SHP77 treated with DMSO at 0.1 percent for 48 hours (cell line): ENCODE measurements at places on chromosomes 16 and 17.

DNA sequence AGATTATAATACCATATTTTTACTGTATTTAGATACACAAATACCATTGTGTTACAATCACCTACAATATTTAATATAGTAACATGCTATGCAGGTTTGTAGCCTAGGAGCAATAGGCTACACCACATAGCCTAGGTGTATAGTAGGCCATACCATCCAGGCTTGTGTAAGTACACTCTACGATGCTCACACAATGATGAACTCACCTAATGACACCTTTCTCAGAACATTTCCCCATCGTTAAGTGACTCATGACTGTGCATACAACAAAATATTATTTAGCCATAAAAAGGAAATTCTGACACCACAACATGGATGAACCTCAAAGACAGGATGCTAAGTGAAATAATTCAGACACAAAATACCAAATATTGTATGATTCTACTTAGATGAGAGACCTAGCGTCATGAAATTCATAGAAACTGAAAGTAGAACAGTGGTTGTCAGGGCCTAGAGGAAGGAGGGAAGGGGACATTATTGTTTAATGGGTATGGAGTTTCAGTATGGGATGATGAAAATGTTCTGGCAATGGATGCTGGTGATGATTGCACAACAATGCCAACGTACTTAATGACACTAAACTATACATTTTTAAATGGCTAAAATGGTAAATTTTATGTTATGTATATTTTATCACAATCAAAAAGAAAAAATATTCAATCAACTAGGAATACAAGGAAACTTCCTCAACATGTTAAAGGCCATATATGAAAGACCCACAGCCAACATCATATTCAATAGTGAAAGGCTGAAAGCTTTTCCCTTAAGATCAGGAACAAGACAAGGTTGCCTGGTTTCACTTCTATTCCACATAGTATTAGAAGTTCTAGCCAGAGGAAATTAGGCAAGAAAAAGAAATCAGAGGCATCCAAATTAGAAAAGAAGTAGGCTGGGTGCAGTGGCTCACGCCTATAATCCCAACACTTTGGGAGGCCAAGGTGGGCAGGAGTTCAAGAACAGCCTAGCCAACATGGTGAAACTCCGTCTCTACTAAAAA lies 5.9 kb upstream of the C16orf87 start:
- no peak for DNase-seq

DNA sequence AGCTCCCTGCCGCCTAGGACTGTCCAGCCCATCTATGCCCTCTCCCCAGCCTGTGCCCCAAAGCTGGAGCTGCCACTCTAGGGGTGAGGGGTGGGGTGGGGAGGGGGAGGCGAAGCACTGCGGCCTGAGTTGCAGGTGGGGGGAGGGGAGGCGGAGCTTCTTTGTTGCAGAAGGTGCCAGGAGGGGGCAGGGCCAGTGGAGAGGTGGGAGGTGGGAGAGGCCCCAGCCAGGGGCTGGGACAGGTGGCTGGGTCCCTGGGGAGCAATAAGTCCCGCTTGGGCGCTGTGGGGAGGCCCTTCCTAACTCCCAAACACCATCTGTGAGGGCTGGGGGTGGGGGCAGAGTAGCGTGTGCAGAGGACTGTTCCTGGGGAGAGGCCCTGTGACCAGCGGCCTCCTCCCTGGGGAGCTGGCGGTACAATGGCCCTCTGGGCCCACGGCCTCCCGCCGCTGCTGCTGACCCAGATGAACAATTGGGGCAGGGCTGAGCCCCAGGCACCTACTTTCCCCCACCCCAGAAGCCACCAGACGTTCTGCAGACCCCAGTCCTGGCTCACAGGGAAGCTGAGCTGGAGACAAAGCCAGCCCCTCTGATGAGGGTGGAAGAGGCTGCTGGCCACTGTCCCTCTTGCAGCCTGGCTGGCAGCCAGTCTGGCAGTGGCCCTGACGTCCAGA lies 2.2 kb upstream of the NTN3 start:
- no peak for DNase-seq

GRCh38 chr16:11250091-11250785 lies 5.8 kb downstream of the SOCS1 start:
- DNase-seq, result no peak

DNA sequence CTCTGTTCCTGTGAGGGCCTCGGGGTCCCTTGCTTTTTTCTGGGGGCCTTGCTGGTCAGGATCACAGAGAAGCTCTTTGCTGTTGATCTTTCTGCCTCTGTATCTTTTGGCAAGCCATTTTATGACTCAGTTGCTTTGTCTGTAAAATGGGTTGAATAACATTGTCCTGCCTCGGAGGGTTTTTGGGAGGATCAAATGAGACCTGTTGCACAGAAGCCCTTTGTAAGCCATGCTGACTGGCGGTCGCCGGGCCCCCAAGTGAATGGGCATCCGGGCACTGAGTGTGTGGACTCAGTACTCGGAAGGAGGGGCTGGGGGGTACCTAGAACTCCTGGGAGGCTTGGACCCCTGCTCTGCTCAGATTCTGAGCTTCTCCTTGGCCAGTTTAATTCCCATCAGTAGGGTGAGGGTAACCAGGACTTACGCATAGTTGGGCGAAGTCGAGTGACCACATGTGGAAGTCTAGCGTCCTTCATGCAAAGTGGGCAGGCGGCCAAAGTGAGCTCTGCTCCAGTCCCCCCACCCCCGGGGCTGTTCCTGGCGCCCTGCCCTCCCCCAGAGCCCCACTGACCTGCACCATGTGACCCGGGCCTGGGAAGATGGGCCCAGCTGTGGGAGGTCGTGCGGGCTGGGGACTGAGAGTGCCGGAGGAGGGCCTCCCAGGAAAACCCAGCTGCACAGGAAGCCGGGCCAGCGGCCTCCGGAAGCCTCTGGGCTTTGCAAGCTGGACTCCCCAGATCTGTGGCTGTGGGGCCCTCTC lies 284.0 kb downstream of the SEC14L1 start:
- DNase-seq, result no peak

GRCh38 chr16:29303520-29303919 lies 103.0 kb downstream of the NPIPB11 start:
- DNase-seq, result no peak

GRCh38 chr17:76049239-76049638 lies 22.1 kb upstream of the EVPL start:
- no peak for DNase-seq
